ENCODE measurements at places on chromosomes 2 and 18.

DNA sequence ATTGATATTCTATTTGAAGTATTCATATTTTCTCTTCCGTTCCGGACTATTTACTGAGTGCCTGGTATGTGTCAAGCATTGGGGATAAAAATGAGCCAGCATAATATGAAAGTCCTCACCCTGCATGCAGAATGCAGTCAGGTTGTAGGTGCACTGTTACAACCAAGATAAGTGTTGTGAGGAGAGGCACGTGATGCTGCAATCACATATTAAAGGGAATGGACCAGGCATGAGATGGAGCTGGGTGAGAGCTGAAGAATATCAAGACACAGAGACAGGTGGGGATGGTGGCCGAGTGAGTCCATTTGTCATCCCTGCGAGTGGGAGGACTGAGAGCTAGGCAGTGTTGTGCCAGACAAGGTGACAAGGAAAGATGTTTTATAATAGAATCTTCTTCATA lies 52.3 kb downstream of the MFSD6 start:
- DNase-seq, result no peak

DNA sequence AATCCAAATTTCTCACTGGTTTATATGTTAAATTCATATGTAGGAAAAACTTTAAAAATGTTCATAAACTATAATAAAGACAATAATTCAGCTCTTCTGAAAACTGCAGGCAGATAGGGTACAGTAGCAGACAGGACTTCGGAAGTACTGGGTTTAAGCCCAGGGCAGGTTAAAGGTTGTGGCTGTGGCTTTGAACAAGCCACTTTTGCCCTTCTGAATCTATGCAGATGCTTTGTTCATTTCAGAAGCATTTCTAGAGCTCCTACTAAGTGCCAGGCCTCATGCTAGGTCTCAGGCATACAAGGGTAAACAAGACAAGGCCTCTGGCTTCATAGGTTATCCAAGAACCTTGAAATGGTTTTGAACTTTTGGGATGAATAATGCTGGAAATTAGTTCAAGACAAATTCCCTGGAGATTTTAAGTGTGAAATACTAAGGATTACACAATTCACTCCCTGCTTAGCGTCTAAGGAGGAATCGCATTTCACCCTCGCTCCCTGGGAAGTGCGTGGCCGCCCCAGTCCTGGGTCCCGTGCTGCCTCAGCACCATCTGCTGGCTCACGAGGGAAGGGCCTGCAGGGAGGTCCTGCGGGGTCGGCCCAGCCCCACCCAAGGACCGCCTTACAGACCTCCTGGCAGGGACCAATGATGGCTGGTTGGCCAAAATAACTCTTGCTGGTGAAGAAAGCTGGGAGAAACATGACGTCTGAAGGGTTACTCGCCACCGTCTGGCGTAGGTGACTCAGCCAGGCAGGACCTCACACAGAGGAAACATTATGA lies 67.7 kb upstream of the L3MBTL4 start:
- no peak for DNase-seq

DNA sequence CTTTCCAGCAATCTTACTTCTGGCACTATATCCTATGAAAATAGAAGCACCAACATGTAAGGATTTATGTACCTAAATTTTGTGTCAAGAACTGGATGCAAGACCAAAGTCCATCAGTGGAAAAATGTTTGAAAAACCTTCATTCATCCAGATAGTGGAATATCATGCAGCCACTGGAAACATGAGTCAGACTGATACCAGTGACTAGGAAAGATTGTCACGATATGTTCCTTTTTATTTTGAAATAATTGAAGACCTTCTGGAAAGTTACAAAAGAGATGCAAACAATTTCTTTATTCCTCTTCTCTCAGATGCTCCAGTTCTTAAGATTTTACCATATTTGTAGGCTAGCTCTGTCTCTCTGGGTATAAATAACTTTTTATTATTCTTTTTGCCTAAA lies 40.5 kb upstream of the IL1R2 start:
- DNase-seq, result no peak

DNA sequence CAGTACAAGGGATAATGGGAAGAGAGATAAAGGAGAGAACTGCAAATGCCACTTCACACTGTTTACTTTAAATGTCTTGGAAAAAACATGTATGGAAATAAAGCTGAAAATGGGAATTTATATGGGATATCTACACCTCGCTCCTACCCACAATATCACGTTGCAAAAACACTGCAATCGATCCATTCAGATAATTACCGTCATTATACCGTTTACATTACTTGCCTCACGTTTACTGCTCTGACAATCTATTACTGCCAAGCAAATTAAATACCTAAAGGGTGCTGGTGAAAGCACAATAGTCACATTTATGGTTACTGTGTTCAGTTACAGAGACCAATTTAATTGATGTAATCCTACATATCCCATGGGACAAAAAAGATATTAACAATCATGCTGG lies 214.7 kb upstream of the LYPD1 start:
- DNase-seq, result no peak

DNA sequence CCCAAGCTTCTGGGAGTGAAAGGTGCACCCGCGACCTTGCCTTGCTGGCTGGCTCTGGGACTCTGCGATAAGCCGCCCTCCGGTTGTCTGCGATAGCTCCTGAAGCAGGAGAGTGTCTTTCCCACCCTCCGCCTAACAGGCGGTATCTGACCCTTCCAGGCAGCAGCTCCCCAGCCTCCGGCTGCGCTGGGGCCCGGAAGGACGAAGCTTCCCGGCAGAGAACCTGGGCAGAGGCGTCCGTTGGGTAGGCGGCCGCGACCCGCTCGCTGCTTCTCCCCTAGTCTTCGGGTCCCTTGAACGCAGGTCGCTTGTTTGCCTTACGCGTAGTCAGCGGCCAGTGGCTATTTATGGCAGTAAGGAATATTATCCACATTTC lies 446 bp upstream of the RHBDD1 start:
- DNase-seq, result no peak

DNA sequence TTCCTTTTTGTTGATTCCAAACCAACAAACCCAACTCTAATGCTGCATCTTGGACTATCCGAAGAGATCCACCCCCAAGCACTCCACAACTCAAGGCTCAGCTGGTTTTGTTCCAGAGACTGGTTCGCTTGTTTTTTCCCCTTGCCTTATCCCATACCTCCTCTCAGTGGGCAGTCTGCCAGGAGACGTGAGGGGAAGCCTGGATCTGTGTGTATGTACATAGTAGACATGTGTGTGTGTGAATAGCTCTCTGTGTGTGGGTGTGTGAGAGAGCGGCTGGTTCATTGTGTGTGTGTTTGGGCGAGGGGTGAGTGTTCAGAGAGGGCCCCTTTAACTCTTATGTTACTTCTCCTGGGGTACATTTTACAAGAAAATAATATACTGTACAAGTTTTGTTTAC lies 94.4 kb downstream of the NRP2 start:
- DNase-seq, result no peak

- no peak for DNase-seq
Observed at GRCh38 chr2:222436040-222436413, 11.7 kb downstream of the SGPP2 start.

GRCh38 chr2:206086716-206087350 lies 859 bp upstream of the INO80D start:
- no peak for DNase-seq

All from stimulated activated CD4-positive, alpha-beta T cell treated with anti-CD3 and anti-CD28 coated beads, TNF-alpha, amount 100 ng/mL, for 4 hours (primary cell).